NCI-H1417 treated with DMSO at 0.1 percent for 48 hours (cell line): ENCODE measurements at places on chromosomes 16 and 17.

DNA sequence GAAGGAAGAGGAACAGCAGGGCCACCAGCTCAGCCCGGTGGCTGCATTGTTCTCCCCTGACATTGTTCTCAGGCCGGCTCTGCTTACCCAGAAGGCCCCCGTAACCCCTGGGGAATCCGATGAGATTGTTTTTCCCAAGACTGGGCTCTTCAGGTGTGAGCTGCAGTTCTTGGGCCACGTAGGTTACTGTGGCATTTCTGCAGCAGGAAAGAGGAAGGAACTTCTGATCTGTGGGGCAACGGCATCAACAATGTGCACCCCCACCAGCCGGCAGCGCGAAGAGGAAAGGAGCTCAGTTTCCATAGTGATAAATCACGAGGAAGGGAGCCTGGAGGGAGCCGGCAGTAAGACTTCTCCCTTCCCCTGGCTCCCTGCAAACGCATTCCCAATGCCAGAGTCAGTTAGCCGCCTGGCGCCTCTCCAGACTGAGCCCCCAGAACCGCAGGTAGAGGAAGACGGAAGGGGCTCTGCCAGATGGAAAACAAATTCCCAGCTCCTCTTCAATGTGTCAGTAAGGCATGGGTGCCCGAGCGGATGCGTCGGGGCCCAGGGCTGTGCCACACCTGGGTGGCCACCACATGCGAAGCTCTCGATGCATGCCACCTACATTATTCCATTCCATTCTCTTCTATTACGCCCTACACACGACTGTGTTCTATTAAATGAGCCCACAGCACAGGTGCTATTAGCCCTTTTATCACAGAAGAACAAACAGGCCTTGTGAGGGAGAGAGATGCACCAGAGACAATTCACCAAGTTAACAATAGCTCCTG, 21.5 kb upstream of the PECAM1 start:
- peak; percentile 29 for DNase-seq

- no peak for DNase-seq
Observed at GRCh38 chr17:77528516-77529327, 388.0 kb downstream of the SEC14L1 start.

DNA sequence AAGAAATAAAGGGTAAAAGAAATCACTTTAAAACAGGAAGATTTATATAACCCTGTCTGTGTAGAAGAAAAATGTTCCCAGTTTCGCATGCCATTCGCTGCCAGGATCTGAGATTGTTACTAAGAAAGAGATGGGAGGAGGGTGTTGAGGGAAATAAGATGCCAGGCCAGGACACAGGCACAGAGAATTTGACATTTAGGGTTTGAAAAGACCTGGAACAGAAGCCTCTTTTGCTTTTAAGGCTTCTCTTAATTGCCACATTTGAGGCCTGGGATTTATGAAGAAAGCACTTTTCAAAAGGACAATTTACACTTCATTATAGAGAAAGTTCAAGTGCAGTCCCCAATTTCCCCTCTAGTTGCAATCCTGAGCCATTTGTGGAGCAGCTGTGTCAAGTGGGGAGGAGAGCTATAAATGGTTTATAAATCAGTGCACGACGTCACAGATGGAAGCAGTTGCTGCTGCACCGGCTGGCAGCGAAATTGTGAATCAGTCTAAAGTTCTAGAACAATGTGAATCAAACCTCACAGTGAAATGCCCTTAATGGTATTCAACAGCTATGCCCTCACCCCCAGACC, 26.5 kb upstream of the C16orf87 start:
- no peak for DNase-seq

- no peak for DNase-seq
Observed at GRCh38 chr17:4417129-4417667, 16.5 kb upstream of the SPNS3 start.

DNA sequence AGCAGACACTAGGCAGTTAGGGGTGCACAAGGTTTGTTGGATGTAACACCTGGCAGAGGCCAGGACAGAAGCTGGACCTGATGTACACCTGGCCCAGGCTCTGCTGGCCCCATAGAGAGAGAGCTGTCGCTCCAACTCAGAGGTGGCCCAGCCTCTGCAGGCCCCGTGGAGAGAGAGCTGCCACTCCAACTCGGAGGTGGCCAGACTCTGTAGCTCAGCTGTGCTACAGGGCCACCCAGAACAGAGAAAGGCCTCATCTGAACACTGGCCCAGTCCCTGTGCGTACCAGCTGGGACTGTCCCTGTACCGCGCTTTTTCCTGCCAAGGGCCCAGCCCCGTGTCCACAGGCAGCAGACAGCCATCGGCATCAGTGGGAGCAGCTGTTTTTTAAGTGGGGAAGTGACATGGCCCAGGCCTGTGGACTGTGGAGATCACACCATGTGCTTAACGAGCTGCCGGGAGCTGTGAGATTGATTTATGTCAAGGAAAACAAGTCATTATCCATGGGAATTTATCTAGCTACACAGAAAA, 176.4 kb upstream of the CHMP6 start:
- DNase-seq = no peak

DNA sequence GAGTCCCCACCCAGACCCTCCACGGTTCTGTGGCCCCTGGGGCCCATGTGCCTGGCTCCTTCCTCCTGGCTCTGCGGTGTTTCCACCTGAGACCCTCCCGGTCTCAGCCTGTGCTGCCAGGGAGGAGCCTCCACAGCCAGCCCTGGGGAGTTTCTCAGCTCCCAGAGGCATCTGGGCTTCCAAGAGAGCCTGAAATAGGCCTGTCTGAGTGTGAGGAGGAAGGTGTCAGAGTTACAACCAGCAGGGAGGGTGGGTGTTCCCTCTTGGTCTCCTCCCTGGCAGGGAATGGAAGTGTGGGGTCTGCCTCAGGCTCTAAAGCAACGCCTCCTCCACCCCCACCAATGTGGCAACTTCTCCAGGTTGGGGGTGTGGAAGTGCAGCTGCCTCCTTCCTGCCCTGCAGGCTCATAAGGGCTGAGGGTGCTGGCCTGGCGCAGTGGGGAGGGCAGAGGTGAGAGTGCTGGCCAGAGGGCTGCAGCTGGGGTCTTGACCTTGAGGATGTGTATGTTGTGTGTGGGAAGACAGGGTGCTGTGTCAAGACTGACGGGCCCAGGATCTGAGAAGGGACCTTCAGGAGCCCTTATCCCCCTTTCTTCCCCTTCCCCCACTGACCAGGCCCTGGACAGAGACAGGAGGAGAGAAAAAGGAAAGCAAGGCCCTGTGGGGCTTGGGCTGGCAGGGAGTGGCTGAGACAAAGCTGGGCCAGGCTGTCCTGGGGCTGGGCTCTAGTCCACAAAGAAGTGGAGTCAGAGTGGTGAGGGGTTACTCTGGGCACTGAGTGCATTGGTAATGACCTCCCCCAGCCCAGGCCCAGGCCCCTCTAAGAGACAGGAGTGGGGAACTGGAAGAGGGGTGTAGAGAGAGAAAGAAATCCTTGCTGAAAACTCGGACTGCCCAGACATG, 2.4 kb downstream of the CYGB start:
- DNase-seq = no peak

DNA sequence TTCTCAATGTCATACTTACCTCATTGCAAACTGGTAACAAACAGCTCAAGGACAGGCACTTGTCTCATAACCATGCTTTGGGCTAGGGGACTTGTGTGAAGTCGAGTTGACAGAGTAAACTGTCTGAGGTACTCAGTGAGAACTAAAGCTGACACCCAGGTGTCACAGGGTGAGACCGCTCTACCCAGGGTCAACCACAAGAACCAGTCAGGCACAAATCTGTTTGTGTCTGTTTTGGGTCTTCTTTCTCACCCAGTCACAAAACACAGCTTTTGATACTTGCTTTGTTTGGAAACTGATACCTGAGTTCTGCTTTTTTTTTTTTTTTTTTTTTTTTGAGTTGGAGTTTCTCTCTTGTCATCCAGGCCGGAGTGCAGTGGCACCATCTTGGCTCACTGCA, 161.1 kb downstream of the STX8 start:
- no peak for DNase-seq

- no peak for DNase-seq
Observed at GRCh38 chr16:7378024-7378695, 45.5 kb downstream of the RBFOX1 start.

DNA sequence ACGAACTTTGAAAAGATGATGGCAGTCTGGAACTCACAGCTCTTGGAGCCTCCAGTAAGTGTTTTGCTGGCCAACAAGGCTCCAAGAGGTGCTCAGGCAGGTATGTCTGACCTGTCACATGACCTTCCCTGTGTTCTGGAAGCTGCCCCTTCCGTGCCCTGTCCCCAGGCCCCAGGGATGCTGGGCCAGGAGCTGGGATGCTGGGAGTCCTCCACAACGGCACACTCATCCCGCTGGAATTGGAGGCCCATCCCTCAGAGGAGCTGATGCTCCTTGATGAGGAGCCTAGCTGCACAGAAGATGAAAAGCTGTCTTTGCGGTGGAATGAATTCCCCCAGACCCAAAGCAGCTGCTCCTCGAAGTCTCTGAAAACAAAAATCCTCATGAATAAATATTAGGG, 47.8 kb downstream of the HOXB1 start:
- DNase-seq = no peak

- DNase-seq = no peak
Observed at GRCh38 chr16:55248058-55248457, 75.9 kb upstream of the IRX6 start.

GRCh38 chr17:65588181-65588808, 26.8 kb upstream of the AXIN2 start:
- DNase-seq = no peak

DNA sequence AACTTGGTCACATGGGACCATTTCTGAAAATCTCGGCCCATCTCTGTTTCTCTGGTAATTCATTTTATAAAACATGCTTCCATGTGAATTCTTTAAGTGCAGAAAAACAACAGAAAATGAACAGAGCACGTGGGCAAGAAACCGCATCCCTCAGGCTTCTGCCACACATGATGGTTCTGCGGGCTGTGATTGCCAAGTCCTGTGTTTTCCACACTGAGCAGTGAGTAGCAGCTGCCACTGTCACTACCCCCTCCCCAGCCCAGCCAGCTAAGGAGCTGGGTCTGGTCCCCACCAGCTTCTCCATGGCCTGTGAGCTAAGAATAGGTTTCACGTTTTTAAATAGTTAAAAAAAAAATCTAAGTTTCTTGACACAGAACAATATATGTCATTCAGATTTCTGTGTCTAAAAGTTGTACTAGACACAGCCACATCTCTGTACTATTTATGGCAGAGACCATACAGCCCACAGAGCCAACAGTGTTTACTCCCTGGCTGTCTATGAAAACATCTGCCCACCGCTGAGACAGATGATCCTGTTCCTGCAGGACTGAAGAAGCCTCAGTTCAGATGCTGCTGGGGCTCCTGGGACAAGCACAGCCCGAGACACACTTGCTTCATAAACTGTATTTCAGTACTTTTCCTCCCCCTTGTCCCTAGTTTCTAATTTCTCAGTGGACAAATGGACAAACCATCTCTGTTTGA, 41.5 kb downstream of the USP22 start:
- DNase-seq = no peak

- DNase-seq = no peak
Observed at GRCh38 chr16:1863681-1864460, 8.1 kb downstream of the MEIOB start.

- no peak for DNase-seq
Observed at GRCh38 chr16:50742576-50743200, 802 bp downstream of the CYLD start.

DNA sequence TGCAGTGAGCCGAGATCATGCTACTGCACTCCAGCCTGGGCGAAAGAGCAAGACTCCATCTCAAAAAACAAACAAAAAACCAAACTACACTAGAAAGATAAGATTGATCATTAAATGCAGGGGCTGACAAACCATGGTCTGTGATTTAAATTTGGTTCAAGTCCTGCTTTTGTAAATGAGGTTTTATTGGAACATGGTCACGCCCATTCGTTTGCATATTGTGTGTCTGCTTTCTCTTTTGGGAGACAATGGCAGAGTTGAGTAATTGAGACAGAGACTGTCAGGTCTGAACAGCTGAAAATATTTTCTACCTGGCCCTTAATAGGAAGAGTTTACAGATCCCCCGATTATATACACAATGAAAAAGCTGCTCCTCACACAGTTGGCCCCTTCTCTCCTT, 235.5 kb upstream of the EEF2KMT start:
- no peak for DNase-seq

- no peak for DNase-seq
Observed at GRCh38 chr16:22782314-22782713, 31.6 kb upstream of the HS3ST2 start.

DNA sequence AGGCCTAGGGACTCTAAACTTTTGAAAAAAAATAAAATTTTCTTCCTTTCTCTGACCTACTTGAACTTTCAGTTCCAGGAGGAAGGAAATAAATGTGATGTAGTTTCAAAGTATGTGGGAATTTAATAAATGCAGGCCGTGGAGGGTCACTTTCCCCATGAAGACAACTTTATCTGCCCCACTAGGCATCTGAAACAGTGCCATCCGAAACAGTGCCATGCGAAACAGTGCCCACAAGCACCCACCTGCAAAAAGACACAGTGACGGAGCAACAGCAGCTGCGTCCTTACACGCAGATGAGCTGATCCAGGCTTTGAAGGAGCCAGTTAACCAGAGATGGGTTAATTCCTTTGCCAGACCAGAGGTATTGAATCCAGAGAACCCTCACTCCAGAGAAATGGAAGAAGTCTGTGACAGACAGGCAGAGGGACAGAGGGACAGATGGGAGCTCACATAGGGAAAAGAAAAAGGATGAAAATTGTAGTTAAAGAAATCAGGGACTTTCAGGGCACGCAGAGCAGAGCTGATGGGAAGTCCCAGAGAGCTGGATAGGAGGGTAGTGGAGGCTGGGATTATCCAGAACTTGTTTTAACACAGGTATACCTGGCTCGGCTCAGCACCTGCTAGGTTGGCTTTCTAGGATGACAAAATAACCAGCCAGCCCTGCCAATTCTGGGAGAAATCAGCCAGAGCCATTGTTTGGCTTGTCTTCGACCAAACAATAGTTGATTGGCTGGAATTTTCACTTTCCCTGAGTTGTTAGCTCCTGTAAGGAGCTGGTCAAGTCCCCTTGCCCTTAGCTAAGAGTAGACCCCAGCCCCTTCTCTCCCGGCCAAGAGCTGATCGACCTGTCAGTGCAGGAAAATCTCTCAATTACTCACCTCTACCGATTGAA, 17.1 kb upstream of the HOXB13 start:
- no peak for DNase-seq

GRCh38 chr16:12723681-12724080, 80.0 kb downstream of the CPPED1 start:
- no peak for DNase-seq
